ENCODE measurements at places on chromosomes 12 and 14.
A peak's percentile ranks its signal among the peaks of the same experiment; 100 is the strongest.

- DNase-seq: no peak
These were observed 886.7 kb downstream of the NRXN3 start for GRCh38 chr14:79056879-79057278.

- DNase-seq: no peak
These were observed 174.7 kb downstream of the SLC2A13 start for GRCh38 chr12:39931231-39931630.

- no peak for DNase-seq
These were observed 767.3 kb upstream of the TBX3 start for GRCh38 chr12:115451151-115451779.

GRCh38 chr12:116697305-116697704 is 40.6 kb downstream of the SPRING1 start:
- peak; percentile 34 for DNase-seq

GRCh38 chr12:106774808-106775524 is 484 bp downstream of the RIC8B start:
- DNase-seq: no peak

- DNase-seq: no peak
These were observed 31.8 kb downstream of the PPM1H start for GRCh38 chr12:62903151-62903550.

DNA sequence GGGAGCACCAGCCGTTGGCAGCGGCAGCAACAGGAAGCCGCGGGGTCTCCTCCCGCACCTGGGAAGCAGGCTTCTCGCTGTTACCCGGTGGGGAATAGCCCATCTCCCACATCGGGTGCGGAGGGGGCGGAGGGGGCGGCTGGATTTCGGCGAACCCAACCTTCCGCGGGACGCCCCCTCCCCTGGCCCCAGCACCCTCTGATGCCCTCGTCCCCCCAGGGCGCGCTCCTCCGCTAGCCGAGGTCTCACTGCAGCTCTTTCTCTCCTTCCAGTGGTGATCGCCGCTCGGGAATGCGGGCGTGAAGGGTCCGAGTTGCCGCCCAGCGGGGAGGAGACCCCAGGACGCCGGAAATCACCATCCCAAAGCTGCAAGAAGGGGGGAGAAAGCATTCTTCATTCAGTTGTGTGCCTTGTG is 303 bp downstream of the SAMD4A start:
- DNase-seq: peak; percentile 33

DNA sequence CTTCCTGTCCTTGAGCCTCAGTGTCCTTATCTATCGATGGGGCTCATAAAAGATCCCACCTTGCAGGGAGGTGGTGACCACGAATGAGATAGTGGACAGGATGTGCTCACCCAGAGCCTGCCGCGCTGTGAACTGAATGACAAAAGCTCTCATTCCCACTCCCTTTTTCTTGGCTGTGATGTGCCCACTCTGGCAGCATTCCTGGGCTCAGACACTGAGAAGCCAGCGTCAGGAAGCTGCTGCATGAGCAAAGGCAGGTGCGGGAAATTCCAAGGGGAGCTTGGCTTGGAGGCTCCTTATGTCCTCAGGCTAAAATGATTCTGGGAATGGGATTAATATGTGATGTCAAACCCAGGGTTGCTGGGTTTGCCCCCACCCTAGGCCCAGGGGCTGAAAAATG is 61.6 kb downstream of the EFCAB11 start:
- no peak for DNase-seq

GRCh38 chr12:109513977-109514376 is 36.5 kb downstream of the UBE3B start:
- DNase-seq: no peak

Data from testis (tissue), 5 donors.